ENCODE measurements at places on chromosomes 13 and 19.

GRCh38 chr13:98504371-98504963 lies 72.4 kb downstream of the STK24 start:
- no peak for DNase-seq

GRCh38 chr19:30161770-30162169 lies 210.4 kb upstream of the ZNF536 start:
- DNase-seq = no peak

DNA sequence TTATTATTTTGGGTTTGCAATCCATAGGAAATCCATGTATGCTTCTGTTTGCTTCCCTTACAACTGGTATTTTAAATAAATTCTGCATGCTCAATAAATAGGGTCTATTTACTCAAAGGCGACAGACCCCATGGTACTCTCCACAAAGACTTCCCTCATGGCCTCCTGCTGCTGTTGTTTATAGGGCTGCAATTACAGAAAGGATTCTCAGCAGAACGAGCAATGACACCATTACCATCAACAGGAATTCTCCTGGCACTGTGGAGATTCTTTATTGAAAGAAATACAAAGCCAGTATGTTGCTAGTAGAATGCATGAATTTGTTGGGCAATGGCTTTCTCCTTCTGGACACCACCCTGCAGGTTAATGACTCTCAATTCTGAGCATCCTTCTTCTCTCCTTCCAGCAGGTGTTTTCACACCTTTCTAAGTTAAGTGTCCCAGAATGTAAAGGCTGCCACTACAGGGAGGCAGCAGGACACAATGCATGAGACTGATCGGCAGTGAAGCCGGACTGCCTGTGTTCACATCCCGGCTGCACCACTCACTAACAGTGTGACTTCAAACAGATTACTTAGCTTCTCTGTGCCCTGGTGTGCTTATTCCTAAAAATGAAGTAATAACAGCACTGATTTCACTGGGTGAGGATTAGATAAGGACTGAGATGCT lies 360.2 kb downstream of the DNAJC15 start:
- no peak for DNase-seq

GRCh38 chr19:883661-884211 lies 9.3 kb downstream of the MED16 start:
- DNase-seq = no peak

- DNase-seq = no peak
Observed at GRCh38 chr13:22102271-22102670, 431.4 kb downstream of the FGF9 start.

- no peak for DNase-seq
Observed at GRCh38 chr19:34688592-34688991, 11.1 kb downstream of the ZNF302 start.

DNA sequence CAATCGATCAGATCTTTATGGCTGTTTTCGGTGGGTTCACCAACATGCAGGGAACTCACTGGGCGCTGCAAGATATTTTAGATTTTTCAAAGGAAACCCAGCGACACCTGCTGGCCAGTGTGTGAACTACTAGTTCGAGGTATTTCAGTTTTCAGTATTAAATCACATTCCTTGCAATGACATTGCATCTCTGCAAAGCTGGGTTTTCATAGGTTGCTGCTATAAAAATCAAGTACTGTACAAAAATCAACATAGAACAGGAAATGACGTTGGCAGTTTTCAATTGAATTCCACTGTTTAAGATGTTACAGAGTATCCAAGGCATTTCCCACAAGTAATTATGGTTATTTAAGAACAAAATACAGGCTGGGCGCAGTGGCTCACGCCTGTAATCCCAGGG lies 17.6 kb downstream of the LIG1 start:
- peak; percentile 40 for DNase-seq

- DNase-seq = no peak
Observed at GRCh38 chr19:35141837-35142605, 1.0 kb upstream of the FXYD7 start.

- DNase-seq = no peak
Observed at GRCh38 chr19:49574206-49574755, 6.1 kb downstream of the NOSIP start.

DNA sequence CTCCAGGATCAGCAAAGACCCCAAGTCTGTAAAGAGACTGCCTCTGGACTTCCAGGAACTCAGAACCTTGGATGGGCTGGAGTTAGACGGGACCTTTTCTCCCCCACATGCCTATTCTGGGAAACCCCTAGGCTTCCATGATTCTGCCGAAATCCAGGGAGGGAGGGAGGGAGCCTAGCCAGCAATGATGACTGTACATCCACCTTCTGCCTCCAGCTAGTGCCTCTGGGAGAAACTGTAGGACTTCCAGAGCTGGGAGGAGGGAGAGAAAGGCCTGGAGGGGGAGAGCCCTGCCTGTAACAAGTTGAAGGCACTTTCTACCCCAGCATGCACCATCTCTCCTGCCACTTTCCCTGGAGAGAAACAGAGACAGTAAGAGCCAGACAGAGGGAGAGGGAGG lies 6.0 kb upstream of the HAS1 start:
- DNase-seq = no peak

DNA sequence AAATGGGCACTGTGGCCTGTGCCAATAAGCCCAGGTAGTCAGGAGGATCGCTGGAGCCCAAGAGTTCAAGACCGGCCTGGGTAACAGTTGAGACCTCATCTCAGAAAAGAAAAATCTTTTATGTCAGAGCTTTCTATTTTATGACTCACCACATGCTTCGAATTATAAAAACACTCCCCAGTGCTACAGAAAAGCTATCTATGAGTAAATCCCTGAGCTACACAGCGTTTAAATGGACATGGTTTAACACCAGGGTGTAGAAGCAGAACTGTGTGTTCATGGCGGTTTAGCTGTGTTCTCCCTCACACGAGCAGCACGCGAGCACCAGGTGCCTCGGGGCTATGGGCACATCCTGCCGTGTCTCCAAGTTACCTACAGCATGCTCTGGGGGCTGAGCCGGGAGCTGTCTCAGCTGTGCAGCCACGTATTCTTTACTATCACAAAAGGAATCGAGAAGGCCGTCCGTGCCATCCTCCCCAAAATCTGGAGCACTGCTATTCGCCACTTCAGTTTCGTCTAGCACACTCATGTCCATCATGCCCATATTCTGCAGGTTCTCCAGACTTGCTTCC lies 6.7 kb downstream of the SAFB2 start:
- no peak for DNase-seq

DNA sequence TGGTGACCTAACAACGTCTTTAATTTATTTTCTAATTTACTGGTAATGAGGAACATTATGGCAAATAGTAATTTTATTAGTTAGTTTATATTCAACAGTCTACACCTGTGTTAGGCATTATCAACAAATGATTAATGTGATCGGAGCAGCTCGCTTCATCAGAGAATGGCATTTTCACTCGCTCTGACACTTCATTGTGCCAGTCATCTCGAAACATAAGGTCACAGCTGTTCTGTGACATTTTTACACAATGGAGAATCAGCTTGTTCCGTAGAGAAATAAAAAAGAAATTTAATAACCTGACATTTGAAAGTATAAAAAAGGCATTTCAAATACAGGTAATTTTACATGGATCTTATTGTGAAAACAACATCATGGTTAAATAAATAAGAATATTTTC lies 858.4 kb downstream of the SLITRK6 start:
- no peak for DNase-seq

DNA sequence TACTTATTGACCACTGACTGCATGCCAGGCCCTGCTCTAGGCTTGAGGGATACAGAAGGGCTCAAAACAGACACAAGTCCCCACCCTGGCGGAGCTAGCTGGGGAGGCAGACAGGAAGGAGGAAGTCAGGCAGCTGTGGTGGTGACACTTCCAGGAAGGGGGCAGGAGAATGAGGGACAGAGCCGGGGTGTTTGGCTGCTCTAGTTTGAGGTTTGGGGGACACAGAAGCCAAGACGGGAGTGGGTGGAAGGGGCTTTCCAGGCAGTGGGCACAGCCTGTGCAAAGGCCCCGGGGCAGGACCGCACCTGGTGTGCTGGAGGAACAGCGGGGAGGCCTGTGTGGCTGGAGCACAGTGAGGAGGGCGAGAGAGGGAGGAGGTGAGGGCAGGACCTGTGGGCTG lies 4.0 kb downstream of the MRPL54 start:
- no peak for DNase-seq

GRCh38 chr19:50490991-50491472 lies 14.4 kb upstream of the GARIN5A start:
- no peak for DNase-seq

GRCh38 chr19:1455336-1456120 lies 5.6 kb downstream of the APC2 start:
- DNase-seq = no peak

- DNase-seq = no peak
Observed at GRCh38 chr19:47315125-47315821, 5.6 kb downstream of the C5AR1 start.

GRCh38 chr19:12636631-12637030 lies 25.9 kb downstream of the ZNF791 start:
- no peak for DNase-seq

- no peak for DNase-seq
Observed at GRCh38 chr19:39109641-39110040, 15.9 kb upstream of the PAK4 start.

DNA sequence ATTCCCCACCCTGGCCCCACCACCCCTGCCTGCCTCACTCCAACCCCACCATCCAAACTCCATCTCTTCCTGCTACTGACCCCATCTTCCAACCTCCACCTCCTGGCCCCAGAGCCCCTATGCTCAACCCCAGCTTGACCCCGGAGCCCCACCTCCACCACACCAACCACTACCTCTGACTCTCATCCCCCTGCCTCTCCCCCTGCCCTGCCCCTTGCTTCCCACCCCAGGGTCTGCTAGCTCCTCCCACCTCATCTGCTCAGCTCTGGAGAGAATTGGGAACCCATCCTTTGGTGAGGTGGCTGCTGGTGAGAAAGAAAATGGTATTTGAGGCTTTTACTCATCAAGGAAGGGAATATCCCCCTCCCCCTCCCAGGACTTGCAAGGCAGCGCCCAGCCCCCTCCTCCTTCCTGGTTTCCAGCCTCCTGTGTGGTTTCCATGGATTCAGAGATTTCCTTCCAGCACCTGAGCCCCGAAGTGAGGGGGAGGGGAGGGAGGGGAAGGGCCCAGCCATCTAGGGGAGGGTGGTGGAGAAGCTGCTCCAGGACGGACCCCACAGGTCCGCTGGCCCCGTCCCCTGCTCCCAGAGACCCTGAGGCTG lies 11.4 kb upstream of the PEPD start:
- DNase-seq = no peak

GRCh38 chr19:57566396-57567265 lies 7.0 kb upstream of the ZNF550 start:
- no peak for DNase-seq

DNA sequence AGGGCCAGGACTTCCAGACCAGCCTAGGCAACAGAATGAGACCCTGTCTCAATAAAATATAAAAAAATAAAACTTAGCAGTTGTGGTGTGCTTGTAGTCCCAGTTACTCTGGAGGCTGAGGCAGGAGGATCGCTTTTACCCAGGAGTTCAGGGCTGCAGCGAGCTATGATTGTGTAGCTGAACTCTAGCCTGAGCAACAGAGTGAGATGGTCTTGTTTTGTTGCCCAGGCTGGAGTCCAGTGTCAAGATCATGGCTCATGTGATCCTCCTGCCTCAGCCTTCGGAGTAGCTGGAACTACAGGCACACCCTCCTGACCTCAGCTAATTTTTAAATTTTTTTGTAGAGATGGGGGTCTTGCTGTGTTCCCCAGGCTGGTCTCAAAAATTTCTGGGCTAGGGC lies 4.3 kb upstream of the JUNB start:
- DNase-seq = no peak

DNA sequence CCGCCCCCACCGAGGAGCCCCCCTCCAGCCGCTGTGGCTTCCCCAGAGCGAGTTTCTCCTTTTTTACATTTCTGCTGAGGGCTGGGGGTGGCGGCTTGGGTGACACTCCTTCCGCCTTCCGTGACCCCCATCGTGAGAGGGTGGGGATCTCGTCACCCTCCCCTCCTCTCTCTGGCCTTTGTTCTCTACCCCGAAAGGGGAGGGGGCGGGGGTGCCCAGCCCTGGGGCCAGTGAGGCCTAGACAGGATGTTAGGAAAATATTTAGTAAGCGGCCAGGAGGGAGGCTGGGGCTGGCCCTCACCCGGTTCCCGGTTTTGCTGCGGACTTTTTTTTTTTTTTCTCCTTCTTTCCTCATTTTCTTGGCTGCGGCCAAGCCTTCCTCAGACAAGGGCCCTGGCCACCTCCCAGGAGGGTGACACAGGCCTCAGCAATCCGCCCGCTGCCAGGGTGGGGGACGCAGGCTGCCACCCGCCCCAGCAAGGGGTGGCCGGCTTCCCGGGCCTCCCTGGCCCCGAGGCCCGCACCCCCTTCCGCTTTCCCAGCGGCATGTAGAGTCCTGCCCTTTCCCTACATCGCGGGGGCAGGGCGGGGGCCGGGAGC lies 3.9 kb downstream of the MIDN start:
- DNase-seq = no peak

GRCh38 chr13:110984381-110984780 lies 69.5 kb upstream of the ANKRD10 start:
- no peak for DNase-seq

- DNase-seq = no peak
Observed at GRCh38 chr19:31667106-31667505, 317.9 kb upstream of the TSHZ3 start.

- no peak for DNase-seq
Observed at GRCh38 chr13:31957772-31958171, 73.8 kb upstream of the FRY start.

DNA sequence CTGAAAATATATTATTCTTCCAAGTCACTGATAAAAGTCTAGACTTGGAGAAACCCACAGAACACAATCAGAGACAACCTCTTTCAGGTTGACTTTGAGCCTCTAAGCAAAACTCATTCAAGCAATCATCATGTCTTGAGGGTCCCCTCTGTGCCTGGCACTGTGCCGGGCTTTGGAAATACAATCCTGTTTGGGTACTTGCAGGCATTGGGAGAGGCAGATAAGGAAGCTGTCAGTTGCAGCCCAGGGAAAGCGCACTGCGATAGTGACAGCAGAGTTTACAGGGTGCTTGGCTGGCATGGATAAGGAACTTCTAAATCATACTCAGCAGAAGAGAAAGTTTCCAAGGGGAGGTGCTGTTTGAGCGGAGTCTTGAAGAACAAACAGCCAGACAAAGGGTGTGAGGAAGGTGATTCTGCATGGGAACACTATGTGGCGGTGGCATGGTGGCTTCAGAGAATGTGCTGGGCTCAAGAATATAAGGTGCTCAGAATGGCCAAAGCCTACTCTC lies 9.1 kb downstream of the SERP2 start:
- DNase-seq = no peak

DNA sequence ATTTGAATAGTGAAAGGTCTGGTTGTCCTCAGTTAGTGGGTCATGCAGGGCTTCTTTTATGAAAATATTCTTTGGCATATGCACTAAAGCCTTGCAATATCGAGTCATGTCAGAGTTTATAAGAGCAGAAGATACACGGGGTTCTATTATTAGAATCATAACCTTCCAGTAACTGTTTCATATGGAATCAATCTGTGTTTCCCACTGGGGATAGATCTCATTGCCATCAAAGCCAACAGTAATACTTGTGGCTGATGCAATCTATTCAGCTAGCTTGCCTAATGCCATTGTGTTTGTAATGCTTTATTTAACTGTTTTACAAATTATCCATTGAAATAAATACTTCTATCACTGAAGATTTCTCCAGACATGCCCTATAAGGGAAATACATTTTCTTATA lies 746.9 kb upstream of the PCDH9 start:
- no peak for DNase-seq

- DNase-seq = peak; percentile 37
Observed at GRCh38 chr19:10074153-10074552, 12.0 kb upstream of the SHFL start.

- DNase-seq = no peak
Observed at GRCh38 chr19:30865511-30865910, 483.7 kb downstream of the TSHZ3 start.

- DNase-seq = no peak
Observed at GRCh38 chr19:13097463-13098258, 5.0 kb downstream of the LYL1 start.

Data from activated naive CD8-positive, alpha-beta T cell treated with anti-CD3 and anti-CD28 coated beads, Interleukin-2, amount 50 U/mL, for 16 hours (primary cell).